ENCODE measurements at places on chromosomes 11 and 22. TPM values are rescaled to one million over a fixed set of nuclear protein-coding genes. Genes with fewer than 3 reads are reported as not detected.

The MMP12 gene
- not detected for total RNA-seq

DNA sequence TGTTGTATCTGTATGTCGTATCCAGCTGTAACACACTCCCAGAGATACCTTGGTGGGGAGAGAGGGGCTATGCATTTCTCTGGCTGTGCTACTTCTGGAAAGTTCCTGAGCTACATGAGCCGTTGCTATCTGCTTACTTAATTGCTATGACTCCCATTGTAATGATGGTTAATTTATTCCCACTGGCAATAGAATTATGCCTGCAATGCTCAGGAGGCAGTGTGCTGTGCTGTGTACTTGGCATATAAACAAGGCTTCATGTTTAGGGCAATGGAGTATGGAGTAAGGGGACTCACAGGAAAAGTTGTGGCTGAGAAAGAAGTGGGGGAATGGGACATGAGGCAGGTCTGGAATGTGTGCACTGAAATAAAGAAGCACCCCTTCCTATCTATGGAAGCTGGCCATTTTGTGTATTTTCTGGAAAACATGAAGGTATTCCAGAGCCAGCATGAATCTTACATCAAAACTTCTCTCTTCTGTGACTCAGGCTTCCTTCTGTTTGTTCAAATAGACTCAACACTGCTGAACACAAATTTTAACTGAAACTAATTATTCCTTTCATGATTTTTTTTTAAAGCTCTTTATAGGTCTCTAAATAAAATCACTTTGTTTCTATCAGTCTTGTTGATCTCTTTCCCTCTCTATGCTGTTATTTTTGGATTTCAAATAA is 40.6 kb downstream of the CD44 start:
- peaks cover 91% of the 10 kb centered on the region for H3K4me1 ChIP-seq
- peak overlapping the region; percentile 44 for H3K27ac ChIP-seq
- peaks cover 65% of the 10 kb centered on the region for H3K36me3 ChIP-seq

The SPINDOC gene
- total RNA-seq = 12.0 TPM

GRCh38 chr11:87425943-87426342 is 388.2 kb downstream of the TMEM135 start:
- H3K4me3 ChIP-seq = no peak overlapping the region
- H3K4me1 ChIP-seq = no peaks in the 10 kb centered on the region
- H3K36me3 ChIP-seq = no peaks in the 10 kb centered on the region
- H3K27ac ChIP-seq = no peak overlapping the region
- DNase-seq = no peak
- H3K27me3 ChIP-seq = no peaks in the 10 kb centered on the region

The RFPL3 gene
- not detected for total RNA-seq

The HDAC10 gene
- 151 TPM for total RNA-seq

GRCh38 chr11:11532574-11532973 is 89.2 kb downstream of the GALNT18 start:
- no peak overlapping the region for H3K4me3 ChIP-seq
- H3K27me3 ChIP-seq = no peaks in the 10 kb centered on the region
- H3K27ac ChIP-seq = no peak overlapping the region

- peaks cover 7% of the 10 kb centered on the region for H3K4me1 ChIP-seq
- DNase-seq = no peak
- peaks cover 4% of the 10 kb centered on the region for H3K36me3 ChIP-seq
- H3K27me3 ChIP-seq = no peaks in the 10 kb centered on the region
These were observed 94.2 kb downstream of the PTPRJ start for GRCh38 chr11:48074425-48075181.

- DNase-seq = no peak
- no peak overlapping the region for H3K27ac ChIP-seq
- H3K4me3 ChIP-seq = no peak overlapping the region
- H3K36me3 ChIP-seq = no peaks in the 10 kb centered on the region
These were observed 118.6 kb upstream of the RASSF10 start for GRCh38 chr11:12890476-12890875.
